ENCODE measurements at places on chromosomes 2 and 18. TPM values are rescaled to one million over a fixed set of nuclear protein-coding genes. Genes with fewer than 3 reads are reported as not detected.

The SCN9A gene
- 0.07 TPM for total RNA-seq

- no peak for DNase-seq
Measured at GRCh38 chr2:223083402-223084070, 31.5 kb downstream of the KCNE4 start.

- no peak for DNase-seq
Measured at GRCh38 chr2:88698027-88698413, 6.5 kb downstream of the RPIA start.

DNA sequence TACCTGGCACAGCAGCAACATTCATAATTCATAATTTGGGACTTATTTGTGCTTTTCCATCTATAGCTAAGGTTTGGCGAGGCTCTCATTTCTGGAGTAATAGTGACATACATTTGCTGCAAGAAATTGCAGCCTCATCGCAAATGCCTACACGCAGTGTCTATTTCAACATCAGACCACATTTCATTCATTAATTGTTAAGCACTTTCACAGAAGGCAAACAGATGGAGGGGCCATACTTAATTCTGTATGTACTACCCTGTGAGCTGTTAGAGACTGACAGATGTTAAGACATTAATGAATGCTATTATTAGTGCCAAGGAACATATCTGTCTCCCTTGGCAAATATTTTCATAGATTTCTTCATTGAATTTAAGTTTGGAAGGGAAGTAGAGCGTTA is 125.7 kb downstream of the UXS1 start:
- no peak for DNase-seq

GRCh38 chr2:10765914-10766313 is 44.5 kb downstream of the ATP6V1C2 start:
- no peak for DNase-seq
